KBM-7 (cell line): ENCODE measurements at places on chromosomes 7 and 10.

DNA sequence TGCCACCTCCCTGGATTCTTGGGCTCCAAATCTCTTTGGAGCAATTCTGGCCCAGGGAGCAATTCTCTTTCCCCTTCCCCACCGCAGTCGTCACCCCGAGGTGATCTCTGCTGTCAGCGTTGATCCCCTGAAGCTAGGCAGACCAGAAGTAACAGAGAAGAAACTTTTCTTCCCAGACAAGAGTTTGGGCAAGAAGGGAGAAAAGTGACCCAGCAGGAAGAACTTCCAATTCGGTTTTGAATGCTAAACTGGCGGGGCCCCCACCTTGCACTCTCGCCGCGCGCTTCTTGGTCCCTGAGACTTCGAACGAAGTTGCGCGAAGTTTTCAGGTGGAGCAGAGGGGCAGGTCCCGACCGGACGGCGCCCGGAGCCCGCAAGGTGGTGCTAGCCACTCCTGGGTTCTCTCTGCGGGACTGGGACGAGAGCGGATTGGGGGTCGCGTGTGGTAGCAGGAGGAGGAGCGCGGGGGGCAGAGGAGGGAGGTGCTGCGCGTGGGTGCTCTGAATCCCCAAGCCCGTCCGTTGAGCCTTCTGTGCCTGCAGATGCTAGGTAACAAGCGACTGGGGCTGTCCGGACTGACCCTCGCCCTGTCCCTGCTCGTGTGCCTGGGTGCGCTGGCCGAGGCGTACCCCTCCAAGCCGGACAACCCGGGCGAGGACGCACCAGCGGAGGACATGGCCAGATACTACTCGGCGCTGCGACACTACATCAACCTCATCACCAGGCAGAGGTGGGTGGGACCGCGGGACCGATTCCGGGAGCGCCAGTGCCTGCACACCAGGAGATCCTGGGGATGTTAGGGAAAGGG lies 913 bp downstream of the NPY start:
- DNase-seq, result no peak

GRCh38 chr10:118868589-118868988 lies 113.8 kb upstream of the CACUL1 start:
- no peak for DNase-seq

DNA sequence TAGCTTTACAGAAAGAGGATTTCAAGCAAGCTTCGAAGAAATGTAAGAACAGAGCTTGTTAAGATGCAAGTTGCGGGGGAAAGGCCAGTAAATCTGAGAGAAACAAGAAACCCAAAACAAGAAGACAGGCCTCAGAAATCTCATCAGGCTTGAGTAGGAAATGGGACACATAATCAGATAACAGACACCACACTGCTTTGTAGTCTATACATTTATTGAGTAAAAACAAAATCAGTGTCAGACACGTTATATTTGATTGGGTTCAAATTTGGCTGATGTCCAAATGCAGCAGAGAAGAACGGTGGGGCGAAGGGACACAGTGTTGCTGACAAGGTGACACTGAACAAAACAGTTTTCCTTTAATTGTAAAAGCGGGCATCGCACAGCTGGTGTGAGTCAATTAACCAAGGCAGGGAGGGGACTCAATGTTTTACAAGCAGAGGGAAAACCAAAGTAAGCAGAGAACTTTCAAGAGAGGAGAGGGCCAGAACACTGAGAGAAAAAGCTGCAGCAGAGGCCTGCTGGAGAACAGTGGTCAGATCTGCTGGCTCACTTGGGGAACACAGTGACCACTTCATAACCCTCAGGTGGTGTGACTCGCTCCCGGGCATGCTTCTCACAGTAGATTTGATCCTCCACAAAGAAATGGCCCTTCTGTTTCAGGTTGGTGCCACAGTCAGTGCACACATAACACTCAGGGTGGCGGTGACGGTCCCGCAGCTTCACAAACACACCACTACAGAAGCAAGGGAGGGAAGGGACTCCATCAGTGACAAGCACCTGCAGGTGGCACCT lies 43.5 kb downstream of the ACSM6 start:
- no peak for DNase-seq

GRCh38 chr7:54898659-54899340 lies 120.0 kb upstream of the EGFR start:
- DNase-seq, result no peak

DNA sequence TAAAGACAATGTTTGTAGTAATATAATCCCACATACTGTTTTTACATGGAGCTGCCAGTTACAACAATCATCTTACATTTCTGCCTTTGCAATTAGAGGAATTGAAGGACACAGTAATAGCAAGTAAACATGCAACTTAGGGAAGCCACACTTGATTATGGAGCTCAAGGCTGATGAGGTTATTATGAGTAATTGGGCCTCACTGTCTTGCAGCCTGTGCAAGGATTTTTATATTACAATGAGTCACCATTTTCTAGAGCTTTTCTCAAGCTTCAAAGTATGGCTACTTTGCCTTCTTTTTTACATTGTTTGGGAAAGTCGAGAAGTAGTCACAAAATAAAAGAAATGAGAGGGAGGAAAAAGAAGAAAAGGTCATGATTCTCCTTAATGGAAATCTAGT lies 226.4 kb downstream of the KIAA1217 start:
- no peak for DNase-seq

GRCh38 chr10:89639326-89639725 lies 5.7 kb downstream of the PANK1 start:
- DNase-seq, result no peak

- DNase-seq, result no peak
Observed at GRCh38 chr7:136513744-136514143, 354.7 kb upstream of the CHRM2 start.

GRCh38 chr10:71334221-71334791 lies 15.2 kb downstream of the SLC29A3 start:
- DNase-seq, result no peak

GRCh38 chr10:133315847-133316246 lies 7.1 kb downstream of the ZNF511 start:
- no peak for DNase-seq

- no peak for DNase-seq
Observed at GRCh38 chr10:76523246-76523645, 1091.8 kb downstream of the LRMDA start.
